ENCODE measurements at places on chromosomes 1 and 21. TPM values are rescaled to one million over a fixed set of nuclear protein-coding genes. Genes with fewer than 3 reads are reported as not detected.

AGMAT gene
- polyA plus RNA-seq: 2.3 TPM

TSACC gene
- polyA plus RNA-seq: 9.8 TPM

EPHA8 gene
- 2.3 TPM for polyA plus RNA-seq

VAV3 gene
- polyA plus RNA-seq: 3.4 TPM

ADCY10 gene
- not detected for polyA plus RNA-seq

ARHGAP30 gene
- polyA plus RNA-seq: 0.45 TPM

C1orf105 gene
- not detected for polyA plus RNA-seq

ARHGAP29 gene
- polyA plus RNA-seq: 4.2 TPM

TMEM200B gene
- polyA plus RNA-seq: 4.9 TPM

BLACAT1 gene
- polyA plus RNA-seq: 1.6 TPM

OR2T2 gene
- polyA plus RNA-seq: not detected

CLCA1 gene
- polyA plus RNA-seq: not detected

PUSL1 gene
- 43.9 TPM for polyA plus RNA-seq

CFAP298 gene
- 157 TPM for polyA plus RNA-seq

PGLYRP4 gene
- polyA plus RNA-seq: not detected

CYYR1 gene
- polyA plus RNA-seq: 25.1 TPM

SLAMF9 gene
- polyA plus RNA-seq: not detected

FAM72B gene
- polyA plus RNA-seq: 27.4 TPM

HPCAL4 gene
- polyA plus RNA-seq: 0.12 TPM

ARHGEF16 gene
- 11.2 TPM for polyA plus RNA-seq

NFASC gene
- 3.9 TPM for polyA plus RNA-seq

CAPZA1 gene
- polyA plus RNA-seq: 147 TPM

HMCN1 gene
- 2.7 TPM for polyA plus RNA-seq

SERINC2 gene
- polyA plus RNA-seq: 23.3 TPM

CD1E gene
- polyA plus RNA-seq: not detected

CELA2A gene
- not detected for polyA plus RNA-seq

S100A11 gene
- 668 TPM for polyA plus RNA-seq

SYT14 gene
- 4.5 TPM for polyA plus RNA-seq

THEM5 gene
- polyA plus RNA-seq: 0.38 TPM

CA14 gene
- polyA plus RNA-seq: 50.2 TPM

OSCP1 gene
- polyA plus RNA-seq: 2.6 TPM

RIMS3 gene
- polyA plus RNA-seq: 8.7 TPM

DYRK3 gene
- 1.8 TPM for polyA plus RNA-seq

KCNA3 gene
- polyA plus RNA-seq: 0.32 TPM

NES gene
- 25.0 TPM for polyA plus RNA-seq

TEX38 gene
- polyA plus RNA-seq: 0.37 TPM

CDCA8 gene
- 37.9 TPM for polyA plus RNA-seq

PADI2 gene
- polyA plus RNA-seq: 1.7 TPM

SLC1A7 gene
- polyA plus RNA-seq: not detected

AUNIP gene
- 21.9 TPM for polyA plus RNA-seq

NME7 gene
- polyA plus RNA-seq: 65.2 TPM

KIRREL1 gene
- polyA plus RNA-seq: 5.1 TPM

DAB1 gene
- polyA plus RNA-seq: 12.8 TPM

CAMK2N1 gene
- polyA plus RNA-seq: 4.6 TPM

AGBL4 gene
- polyA plus RNA-seq: 0.61 TPM

RIPK4 gene
- 2.5 TPM for polyA plus RNA-seq

LIN28A gene
- 648 TPM for polyA plus RNA-seq

KRTAP13-2 gene
- polyA plus RNA-seq: not detected
